ENCODE measurements at places on chromosomes 7 and 10. TPM values are rescaled to one million over a fixed set of nuclear protein-coding genes. Genes with fewer than 3 reads are reported as not detected.

CDK14 gene
- 74.3 TPM for total RNA-seq

NYAP1 gene
- total RNA-seq, result 0.38 TPM

XRCC2 gene
- total RNA-seq, result 2.1 TPM

WDR86 gene
- total RNA-seq, result 13.2 TPM

NAT16 gene
- not detected for total RNA-seq

DIP2C gene
- 8.4 TPM for total RNA-seq

RBP4 gene
- 3.9 TPM for total RNA-seq

LIPN gene
- not detected for total RNA-seq

GRCh38 chr7:43467406-43467805 lies 115.5 kb upstream of the STK17A start:
- H3K4me1 ChIP-seq, result no peaks in the 10 kb centered on the region
- no peak for DNase-seq
- H3K36me3 ChIP-seq, result no peaks in the 10 kb centered on the region
- no peak overlapping the region for H3K27ac ChIP-seq
- H3K27me3 ChIP-seq, result no peaks in the 10 kb centered on the region
- no peak overlapping the region for H3K4me3 ChIP-seq

GRCh38 chr10:8584666-8585065 lies 530.2 kb downstream of the GATA3 start:
- no peaks in the 10 kb centered on the region for H3K36me3 ChIP-seq
- H3K27me3 ChIP-seq, result no peaks in the 10 kb centered on the region
- no peak overlapping the region for H3K27ac ChIP-seq

- H3K4me3 ChIP-seq, result no peak overlapping the region
- no peak for DNase-seq
- H3K27me3 ChIP-seq, result no peaks in the 10 kb centered on the region
Measured at GRCh38 chr7:75616421-75617167, 122.1 kb downstream of the HIP1 start.

GRCh38 chr10:43674553-43675210 lies 26.0 kb upstream of the ZNF32 start:
- H3K27me3 ChIP-seq, result no peaks in the 10 kb centered on the region
- no peaks in the 10 kb centered on the region for H3K4me1 ChIP-seq
- no peak overlapping the region for H3K27ac ChIP-seq
- no peak for DNase-seq
- no peak overlapping the region for H3K4me3 ChIP-seq

- H3K4me1 ChIP-seq, result no peaks in the 10 kb centered on the region
- DNase-seq, result no peak
- H3K27me3 ChIP-seq, result no peaks in the 10 kb centered on the region
- no peaks in the 10 kb centered on the region for H3K36me3 ChIP-seq
- no peak overlapping the region for H3K27ac ChIP-seq
Measured at GRCh38 chr7:20348125-20348807, 17.6 kb downstream of the ITGB8 start.

- H3K4me3 ChIP-seq, result no peak overlapping the region
- no peak overlapping the region for H3K27ac ChIP-seq
Measured at GRCh38 chr10:100380400-100380799, 33.4 kb downstream of the SCD start.
